ENCODE measurements at places on chromosomes 2 and 18.
A peak's percentile ranks its signal among the peaks of the same experiment; 100 is the strongest.

DNA sequence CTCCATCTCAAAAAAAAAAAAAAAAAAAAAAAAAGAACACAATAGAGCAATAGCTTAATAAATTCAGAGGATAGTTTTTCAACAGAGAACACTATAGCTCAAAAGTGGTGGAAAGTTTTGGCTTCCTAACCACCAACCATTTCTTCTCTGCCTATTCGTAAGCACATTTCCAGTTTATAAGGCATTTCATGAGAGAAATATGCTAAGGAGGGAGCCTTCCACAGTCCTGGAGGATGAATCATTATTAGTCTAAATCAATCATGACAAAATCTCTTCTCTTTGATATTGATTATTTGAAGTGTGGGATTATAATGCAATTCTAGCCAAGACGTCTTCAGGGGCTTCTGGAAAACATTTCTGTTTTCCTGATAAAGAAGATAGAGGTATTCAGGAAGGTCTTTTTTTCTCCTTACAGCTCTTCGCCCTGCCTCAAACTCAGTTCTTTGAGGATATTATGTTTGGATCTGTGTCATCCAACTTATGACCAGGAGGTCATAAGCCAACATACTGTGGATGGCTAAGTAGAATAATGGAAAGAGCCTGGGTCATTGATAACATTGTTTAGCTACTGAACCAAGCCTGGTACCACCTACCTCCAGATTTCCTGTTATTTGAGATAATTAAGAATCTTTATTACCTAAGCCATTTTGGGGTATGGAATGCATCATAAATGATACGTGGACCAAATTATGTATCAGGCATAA, 207.3 kb downstream of the TRIB2 start:
- DNase-seq, result no peak

- DNase-seq, result no peak
These were observed 37.5 kb upstream of the SH3RF3 start for GRCh38 chr2:109091526-109091925.

DNA sequence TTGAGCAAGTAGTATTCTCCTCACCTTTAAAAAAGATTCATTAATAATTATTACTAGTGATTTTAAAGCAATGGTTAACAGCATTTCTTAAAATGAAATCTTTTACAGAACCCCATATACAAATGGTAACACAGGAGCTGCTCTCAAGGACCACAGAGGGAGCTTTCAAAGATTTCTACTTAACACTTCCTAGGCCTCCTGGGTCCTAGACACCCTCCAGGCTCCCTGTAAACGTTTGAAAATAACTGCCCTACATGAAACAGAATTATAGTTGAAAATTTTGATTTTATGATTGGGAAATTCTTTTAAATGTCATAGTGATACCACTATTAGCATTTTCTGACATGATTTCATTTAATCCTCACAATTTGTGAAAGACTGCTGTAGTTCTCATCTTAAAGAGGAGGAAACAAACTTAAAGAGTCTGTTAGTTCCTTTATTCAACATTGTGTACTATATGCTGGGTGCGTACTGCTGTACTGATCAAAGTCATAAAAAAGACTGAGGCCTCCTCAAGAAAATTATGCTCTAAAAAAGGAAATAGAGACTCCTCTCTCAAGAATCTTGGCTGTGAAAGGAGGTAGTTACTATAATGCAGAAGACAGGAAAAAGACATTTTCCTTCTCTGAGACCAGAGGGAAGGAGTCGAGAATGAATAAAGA, 10.6 kb downstream of the CUL3 start:
- no peak for DNase-seq

- no peak for DNase-seq
These were observed 539 bp upstream of the MOB4 start for GRCh38 chr2:197515315-197515738.

- no peak for DNase-seq
These were observed 175.2 kb upstream of the SPATS2L start for GRCh38 chr2:200131307-200131706.

GRCh38 chr2:130351711-130352110, 4.1 kb upstream of the PTPN18 start:
- DNase-seq, result no peak

DNA sequence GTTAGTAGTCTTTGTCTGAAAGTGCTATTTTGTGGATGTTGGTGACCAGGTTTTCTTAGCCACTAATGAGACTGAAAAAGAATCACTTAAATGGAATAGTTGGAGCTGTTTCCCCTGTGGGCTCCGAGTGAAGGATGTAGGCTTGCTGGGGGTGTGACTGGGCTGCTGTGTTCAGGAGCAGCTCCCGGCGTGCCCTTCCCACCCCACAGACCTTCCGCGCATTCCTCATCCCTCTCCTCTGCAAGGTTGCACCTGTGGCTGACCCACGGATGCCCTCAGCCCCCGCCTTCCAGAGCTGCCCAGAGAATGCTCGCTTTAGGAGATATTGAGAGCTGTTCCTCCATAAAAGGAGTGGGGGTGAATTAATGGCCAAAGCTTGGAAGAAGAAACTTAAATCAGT, 174.3 kb downstream of the LDLRAD4 start:
- DNase-seq, result no peak

DNA sequence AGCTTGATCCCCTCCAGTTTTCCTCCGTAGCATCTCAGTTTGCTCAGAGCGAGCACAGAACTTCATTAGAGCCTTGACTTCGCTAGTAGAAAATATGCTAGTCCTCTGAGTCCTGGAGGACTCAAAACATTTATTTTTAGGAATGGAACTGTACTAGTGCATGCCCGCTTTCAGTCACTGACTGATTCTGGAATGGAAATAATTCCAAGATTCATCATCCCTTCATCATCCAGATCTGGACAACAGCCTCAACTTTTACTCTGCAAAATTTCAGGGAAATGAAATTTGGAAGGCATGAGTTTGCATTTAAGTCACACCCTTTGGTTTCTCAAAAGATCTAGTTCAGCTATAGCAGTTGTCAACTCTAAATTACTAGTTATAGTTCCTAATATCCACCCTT, 304.6 kb downstream of the XIRP2 start:
- DNase-seq, result no peak

DNA sequence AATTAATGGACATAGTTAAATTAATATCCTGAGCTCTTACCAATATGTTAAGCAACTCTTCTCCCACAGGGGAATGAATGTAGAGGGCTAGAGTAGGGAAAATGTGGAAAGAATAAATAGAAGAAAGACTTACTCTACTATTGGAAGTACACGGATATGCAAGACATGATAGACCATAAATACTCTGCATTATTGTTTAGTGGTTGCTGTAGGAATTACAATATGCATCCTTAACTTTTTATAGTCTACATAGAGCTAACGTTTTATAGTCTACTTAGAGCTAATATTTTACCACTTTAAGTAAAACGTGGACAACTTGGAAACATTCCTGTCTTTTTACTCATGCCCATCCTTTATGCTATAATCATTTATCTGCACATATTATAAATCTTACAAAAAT, 163.8 kb upstream of the GALNT5 start:
- DNase-seq, result no peak

DNA sequence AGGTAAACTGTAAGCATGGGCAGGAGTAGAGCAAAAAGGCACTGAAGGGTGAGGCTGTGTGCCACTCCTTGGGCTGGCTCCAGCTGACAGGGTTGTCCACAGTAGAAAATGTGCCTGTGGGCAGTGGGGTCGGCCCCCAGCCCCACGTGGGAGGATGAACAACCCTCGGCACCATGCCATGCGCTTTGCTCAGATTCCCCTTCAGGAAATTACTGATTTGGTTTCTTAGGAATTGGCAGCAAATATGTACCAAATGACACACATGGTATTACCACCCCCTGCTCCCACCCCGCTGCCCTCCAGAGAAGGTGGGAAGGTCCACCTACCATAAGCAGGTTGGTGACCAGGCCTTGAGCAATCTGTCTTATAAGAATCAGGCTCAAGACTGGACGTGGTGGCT, 13.6 kb downstream of the ADCY3 start:
- no peak for DNase-seq

DNA sequence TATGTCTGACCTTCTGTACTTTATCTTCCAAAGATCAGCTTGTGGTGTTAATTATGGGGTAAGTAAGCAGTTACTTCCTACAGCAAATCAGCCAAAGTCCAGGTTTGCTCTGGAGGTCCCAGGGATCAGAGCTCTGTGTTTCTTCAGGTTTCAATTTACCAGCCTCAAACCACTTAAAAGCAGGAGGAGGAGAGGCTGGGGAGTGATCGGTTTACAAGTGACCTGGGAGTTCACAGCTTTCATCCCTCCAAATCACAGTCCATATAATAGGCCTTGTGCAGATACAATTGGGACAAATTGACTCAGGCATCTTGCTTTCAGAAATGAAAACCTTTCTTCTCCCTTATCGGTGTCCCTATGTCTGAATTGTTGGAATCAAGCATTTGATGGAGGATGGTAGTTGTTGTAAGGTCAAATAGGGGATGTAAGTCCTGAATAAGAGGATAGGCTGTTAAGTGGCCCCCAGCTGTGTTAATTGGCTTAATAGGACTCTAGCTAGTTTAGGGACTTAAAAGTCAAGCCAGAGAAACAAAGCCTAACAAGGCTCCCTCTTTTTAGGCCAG, 188.0 kb upstream of the NT5C1B start:
- no peak for DNase-seq

DNA sequence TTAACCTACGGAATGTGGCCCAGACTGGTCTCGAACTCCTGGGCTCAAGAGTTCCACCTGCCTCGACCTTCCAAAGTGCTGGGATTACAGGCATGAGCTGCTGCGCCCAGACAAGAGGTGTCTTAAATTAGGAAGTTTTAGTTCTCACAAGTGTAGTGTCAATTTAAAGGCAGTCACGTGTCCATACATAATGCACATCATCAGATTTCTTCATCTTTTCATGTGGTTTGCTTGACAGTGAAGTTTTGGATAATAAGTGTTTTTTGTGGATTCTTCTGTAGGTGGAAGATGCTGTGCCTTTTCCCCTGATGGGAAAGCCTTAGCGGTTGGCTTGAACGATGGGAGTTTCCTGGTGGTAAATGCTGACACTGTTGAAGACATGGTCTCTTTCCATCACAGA, 147.5 kb downstream of the RTN4 start:
- DNase-seq, result no peak

GRCh38 chr18:61333271-61333745, at the start of gene CDH20:
Gene CDH20, plus strand, starts transcription at chr18:61333430.
- peak; percentile 32 for DNase-seq

DNA sequence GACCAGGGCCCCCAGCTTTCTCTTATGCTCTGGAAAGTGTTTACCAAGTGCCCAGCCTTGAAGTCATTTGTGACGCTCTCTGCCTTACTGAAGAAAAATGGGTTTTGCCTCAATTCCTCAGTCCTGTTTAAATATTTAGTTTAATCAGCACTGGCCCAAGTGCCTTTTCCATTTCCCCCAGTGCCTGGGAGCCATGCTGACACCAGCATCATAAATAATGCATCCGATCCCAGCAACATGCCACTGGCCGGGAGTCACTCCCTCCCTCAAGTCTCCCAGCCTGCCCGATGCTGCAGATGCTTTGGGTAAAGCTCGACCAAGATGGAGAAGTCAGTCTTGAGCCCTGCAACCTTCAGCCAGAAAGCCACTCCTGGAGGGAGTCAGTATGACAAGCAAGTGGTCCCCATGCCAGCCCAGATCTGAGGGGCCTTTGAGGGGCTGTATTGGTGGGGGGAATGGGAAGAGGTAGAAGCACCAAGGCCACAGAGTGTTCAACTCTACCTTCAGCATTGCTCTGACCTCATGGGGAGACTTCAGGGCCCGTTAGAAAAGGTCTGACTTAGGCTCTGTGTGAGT, 12.0 kb upstream of the MTA3 start:
- no peak for DNase-seq

DNA sequence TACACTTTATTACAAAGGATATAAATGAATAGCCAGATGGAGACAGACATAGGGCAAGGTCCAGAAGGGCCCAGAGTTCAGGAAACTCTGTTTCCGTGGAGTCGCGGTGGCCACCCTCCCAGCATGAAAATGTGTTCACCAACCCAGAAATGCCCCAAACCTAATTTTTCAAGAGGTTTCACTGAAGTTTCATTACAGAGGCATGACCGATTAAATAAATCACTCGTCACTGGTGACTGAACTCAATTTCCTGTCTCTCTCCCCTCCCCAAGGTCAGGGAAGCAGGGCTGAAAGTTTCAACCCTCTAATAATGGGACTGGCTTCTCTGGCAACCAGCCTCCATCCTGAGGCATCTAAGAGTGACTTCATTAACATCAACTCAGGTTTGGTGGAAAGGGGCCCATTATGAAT, 22.4 kb downstream of the USP40 start:
- DNase-seq, result no peak

- DNase-seq, result no peak
These were observed 65.6 kb downstream of the STRADB start for GRCh38 chr2:201517094-201517493.

GRCh38 chr18:9739516-9739915, 31.4 kb downstream of the RAB31 start:
- no peak for DNase-seq

GRCh38 chr2:235002198-235003095, 50.6 kb downstream of the SH3BP4 start:
- no peak for DNase-seq

DNA sequence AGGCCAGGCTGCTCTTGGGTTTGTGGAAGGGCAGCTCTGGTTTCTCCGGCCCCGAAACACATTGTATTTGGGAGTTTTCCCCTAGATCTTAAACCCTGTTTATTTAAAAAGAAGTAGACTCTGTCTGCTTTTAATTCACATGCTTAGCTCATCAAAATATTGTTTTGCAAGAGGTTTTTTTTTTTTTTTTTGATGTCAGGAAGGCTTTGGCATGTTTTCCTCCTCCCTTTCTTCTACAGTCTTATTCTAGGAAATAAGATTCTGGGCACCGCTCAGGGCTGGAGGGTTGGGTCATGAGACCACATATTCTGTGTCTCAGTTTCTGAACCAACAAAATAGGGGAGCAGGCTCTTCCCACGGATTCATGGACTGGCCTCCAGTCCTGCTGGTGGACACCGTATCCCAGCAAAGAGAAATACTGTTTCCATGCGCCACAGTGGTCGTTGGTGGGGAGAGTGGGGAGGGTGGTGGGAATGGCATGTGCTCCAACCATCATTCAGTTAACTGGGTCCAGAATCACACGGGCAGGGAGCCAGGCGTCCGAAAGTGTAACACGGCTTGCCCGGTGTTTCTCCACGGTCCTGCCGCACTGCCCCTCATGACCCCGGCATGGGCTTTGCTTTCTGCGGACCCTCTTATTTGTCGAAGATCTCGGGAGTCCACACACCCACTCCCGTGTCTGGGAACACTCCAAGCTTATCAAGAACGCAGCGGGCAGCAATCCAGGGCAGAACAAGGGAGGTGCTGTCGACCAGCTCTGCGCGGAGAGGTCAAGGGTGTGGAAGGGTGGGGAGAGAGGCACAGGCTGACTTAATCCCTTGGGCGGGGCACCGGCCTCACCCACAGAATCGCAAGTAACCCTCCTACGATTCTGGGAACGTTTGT, 176.7 kb downstream of the GLI2 start:
- DNase-seq, result no peak
